CD4-positive, alpha-beta memory T cell (primary cell): ENCODE measurements at places on chromosomes 3 and 15. TPM values are rescaled to one million over a fixed set of nuclear protein-coding genes. Genes with fewer than 3 reads are reported as not detected.

DNA sequence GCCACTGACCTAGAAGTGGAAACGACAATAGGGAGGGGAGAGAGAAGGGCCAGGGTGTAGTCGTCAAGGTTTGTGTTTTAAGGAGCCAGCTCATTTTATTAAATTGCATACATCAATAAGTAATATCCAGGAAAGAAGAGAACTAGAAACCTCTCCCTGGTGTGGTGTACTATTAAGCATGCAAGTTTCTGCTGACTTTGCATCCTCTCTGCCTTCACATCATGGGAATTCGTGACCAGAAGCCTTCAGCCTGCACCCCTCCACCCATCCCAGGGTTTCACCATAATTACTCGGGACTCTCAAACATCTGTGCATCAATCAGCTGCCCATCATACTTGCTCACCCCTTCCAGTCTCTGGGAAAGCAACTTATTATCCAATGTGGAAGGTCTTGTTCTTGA lies 70.9 kb upstream of the UBE3A start:
- no peak for DNase-seq
- no peaks in the 10 kb centered on the region for H3K27me3 ChIP-seq
- no peak overlapping the region for H3K27ac ChIP-seq
- no peak overlapping the region for H3K4me3 ChIP-seq

BOC gene
- not detected for total RNA-seq

GRCh38 chr15:62089616-62090015 lies 22.8 kb downstream of the C2CD4A start:
- DNase-seq: no peak
- no peak overlapping the region for H3K27ac ChIP-seq
- no peaks in the 10 kb centered on the region for H3K27me3 ChIP-seq
- H3K4me3 ChIP-seq: no peak overlapping the region

ACAD9 gene
- 54.9 TPM for total RNA-seq

DNA sequence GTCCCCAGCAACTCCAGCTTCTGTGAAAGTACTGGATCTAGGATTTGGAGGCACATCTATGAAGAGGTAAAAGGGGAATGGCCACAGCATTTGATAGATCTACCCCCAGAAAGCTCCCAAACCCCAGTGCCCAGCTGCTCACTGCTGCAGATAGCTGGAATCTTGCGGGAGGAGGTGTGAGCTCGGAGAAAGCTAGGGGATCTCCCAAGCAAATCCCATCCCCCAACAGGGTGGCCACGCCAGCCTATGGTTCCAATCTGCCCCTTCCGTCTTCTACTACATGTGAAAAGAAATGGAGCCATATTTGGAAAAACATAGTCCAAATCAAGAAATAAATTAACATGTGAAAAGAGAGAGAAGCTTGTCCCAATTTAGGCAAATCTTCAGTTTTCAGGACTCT lies 42.0 kb downstream of the SEMA5B start:
- no peaks in the 10 kb centered on the region for H3K27me3 ChIP-seq
- no peak for DNase-seq
- no peaks in the 10 kb centered on the region for H3K36me3 ChIP-seq
- no peak overlapping the region for H3K4me3 ChIP-seq
- no peaks in the 10 kb centered on the region for H3K4me1 ChIP-seq
